ENCODE measurements at places on chromosomes 1 and 21.

- DNase-seq, result peak; percentile 26
Observed at GRCh38 chr1:158930504-158930903, 848 bp upstream of the PYHIN1 start.

- DNase-seq, result no peak
Observed at GRCh38 chr1:243930822-243931671, 81.0 kb upstream of the AKT3 start.

DNA sequence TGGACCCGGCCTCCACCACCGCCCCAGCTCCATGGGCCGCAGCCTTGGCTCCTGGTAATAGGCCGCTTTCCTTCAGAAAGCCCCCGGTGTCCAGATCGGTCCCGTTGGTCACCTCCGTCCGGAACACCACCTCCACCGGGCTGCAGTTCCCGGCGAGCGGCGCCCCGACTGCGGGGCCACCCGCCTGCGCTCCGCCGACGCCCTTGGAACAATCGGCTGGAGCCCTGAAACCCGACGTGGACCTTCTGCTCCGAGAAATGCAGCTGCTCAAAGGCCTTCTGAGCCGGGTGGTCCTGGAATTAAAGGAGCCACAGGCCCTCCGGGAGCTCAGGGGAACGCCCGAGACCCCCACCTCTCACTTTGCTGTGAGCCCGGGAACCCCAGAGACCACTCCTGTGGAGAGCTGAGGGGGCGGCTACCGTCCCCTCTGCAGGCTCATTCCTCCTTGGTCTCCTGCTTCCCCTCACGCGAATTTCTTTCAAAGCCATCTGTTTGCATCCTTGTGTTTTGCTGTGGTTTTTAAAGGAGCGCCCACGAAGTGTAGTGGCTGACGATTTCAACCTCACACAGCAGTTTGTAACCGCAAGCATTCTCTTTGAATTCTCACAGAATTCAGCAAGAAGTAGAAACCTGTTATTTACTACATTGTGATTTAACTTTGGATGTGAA is 6.0 kb downstream of the FCRLB start:
- no peak for DNase-seq

DNA sequence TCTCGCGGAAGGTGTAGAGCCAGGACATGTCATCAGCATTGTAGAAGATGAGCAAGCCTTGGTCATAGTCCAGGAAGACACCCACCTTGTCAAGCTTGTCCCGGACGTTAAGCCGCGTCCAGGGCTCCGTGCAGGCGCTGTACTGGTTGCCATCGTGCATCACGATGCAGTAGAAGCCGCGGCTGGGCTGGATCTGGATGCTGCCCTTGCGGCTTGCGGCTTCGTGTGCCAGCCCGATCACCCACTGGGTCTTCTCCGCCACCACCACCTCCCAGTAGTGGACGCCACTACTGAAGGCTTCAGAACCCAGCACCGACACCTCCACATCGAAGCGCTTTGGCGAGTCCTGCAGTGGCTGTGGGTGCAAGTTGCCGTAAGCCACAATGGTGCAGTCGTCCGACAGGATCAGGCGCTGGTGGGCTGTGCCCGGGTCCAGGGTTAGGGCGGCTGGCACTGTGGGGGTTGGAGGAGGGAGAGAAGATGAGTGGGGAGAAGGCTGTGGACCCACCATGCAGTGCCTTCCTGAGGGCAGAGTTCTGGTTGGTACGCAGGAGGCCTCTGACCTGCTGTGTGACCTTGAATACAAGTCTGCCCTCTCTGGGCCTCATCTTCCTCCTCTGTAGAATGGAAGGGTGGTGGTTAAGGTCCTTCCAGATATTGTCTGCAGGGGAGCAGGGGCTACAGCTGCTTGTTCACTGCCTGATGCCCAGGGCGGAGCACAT is 34.4 kb downstream of the TRIM62 start:
- DNase-seq, result no peak

DNA sequence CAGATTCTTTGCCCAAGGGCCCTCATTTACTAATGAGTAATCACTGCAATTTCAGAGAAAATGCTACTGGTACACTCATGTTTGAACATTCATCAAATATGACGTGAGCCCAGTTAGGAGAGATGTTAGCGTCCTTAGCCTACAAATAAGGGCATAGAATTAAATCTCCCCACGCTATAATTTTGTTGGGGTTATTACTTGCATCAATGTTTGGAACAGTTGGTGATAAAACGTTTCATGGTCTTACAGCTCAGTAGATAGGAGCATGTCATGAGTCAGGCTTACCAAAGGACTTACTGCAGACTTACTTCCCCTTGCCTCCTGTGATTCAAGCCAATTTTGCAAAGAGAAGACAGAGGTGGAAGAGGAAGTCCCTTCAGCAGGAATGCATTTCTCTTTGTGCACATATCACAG is 304.0 kb downstream of the KIF26B start:
- DNase-seq, result no peak
